ENCODE measurements at places on chromosomes 3 and 15. TPM values are rescaled to one million over a fixed set of nuclear protein-coding genes. Genes with fewer than 3 reads are reported as not detected.
A peak's percentile ranks its signal among the peaks of the same experiment; 100 is the strongest.

DNA sequence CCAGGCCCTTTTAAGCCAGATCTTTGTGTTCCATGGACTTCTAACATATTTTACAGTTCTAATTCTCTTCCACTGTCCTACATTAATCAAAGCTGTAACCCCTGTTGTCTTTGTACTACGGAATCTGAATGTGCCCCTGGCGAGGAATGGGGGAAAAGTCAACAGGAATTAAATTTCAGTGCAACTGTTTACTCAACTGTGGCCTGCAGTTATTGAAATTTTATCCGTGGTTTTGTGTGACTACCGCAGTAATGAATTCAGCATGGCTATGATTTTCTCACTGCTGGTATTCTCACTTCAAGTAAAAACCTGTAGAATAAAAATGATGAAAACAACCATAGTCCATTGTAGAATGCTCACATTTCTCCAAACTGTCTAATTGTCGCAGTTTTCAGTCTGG is 388.0 kb downstream of the FOXP1 start:
- peak; percentile 91 for DNase-seq

The AGTR1 gene
- 5.1 TPM for total RNA-seq

DNA sequence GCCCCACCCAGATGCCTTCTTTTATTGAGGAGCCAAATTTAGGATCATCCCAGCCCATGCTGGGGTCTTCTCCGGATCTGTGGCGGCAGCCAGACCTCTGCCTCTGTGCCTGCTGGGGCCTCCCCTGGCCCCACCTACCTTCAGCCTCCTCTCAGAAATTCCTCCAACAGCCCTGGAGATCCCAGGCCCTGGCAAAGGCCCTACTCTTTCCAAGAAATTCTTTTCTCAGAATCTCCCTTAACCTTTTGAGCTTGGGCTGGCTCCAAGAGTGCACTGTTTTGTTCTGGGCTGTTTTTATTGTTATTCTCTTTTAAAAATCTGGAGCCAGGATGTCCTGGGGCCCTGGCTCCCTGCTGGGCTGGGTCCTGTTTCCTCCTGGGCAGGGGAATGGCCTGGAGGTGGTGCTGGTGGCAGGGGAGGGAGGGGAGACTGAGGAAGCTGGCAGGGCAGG is 57.8 kb downstream of the GRIP2 start:
- DNase-seq, result no peak

GRCh38 chr3:46692566-46692990 is 901 bp downstream of the ALS2CL start:
- no peak for DNase-seq

DNA sequence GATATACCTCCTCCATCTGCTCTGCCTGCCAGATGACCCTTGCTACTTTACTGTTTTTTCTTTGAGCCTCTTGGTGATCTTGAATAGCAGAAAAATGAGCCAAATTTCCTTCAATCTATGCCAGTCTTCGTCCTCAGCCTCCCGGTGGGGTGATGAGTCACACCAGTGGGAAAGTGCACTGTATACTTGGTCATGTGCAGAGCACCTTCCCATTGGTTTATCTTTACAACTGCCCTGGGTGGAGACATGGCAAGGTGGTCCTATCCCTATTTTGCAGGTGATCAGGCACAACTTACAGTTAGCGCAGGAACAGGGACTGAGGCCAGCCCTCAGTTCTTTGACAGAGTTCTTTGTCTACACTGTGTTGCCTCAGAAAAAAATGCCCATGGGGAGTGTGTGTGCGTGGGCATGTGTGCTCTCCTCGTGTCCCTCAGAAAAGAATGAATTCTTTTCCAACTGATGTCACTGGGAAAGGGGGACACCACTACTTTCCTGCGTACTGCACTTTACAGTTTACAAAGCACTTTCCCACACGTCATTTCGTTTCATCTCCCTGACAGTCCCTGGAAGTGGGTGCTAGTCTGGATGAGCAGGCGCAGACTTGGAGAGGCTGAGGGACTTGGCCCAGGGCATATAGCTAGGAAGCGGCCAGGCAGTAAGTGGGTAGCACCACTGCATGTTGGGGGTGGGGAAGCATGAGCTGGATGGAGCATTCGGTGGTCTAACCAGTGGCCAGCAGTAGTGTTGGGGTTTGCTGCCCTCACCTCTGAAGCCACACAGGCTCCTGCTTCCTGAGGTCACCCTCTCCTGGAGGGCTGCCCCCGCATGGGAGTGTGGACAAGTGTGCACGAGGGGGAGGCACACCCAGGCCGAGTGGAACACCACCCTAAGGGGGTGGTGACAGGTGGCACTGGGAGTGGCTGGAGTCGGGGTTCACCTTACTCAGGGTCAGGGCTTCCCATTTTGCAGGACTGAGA is 24.1 kb downstream of the SMAD3 start:
- peak; percentile 61 for DNase-seq

DNA sequence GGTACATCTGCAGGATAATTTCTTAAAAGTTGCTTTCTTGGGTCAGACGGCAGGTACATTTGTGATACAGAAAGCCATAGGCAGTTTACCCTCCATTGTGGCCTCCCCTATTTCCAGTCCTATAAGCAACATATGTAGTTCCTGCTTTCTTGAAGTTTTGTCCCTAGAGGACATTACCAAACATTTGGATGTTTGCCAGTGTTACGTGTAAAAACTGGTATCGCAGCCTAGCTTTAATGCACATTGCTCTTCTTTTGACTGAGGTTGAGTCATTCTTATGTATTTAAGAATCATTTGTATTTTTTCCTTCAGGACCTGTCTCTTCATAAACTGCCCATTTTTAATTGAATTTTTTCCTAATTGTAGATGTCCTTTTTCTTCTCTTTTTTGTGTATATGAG is 114.3 kb downstream of the DIPK2A start:
- DNase-seq, result peak; percentile 71

The PRR20G gene
- not detected for total RNA-seq

The SNRPA1 gene
- 25.1 TPM for total RNA-seq

The CLSTN2 gene
- 0.13 TPM for total RNA-seq

The HTR3E gene
- total RNA-seq, result not detected

DNA sequence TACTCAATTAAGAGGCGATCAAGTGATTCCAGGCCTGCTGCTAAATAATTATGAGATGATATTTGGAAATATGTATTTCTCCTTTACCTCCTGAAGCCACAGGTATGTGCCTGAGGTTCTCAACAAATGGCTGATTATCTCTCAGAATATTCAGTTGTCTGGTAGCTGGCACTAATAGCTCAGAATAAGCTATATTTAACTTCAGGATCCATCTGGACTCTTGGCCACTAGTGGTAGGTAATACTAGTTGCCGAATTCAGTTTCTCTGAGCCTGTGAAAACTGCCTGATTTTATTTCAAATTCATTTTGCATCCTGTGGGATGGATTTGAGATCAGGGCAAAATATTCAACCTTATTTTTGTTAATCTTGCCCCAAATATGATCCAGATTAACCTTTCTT is 499.0 kb downstream of the DIPK2A start:
- DNase-seq, result no peak

- no peak for DNase-seq
Observed at GRCh38 chr15:94231723-94232468, 535 bp downstream of the MCTP2 start.

- DNase-seq, result peak; percentile 70
Observed at GRCh38 chr3:106814231-106814630, 563.0 kb upstream of the CCDC54 start.

DNA sequence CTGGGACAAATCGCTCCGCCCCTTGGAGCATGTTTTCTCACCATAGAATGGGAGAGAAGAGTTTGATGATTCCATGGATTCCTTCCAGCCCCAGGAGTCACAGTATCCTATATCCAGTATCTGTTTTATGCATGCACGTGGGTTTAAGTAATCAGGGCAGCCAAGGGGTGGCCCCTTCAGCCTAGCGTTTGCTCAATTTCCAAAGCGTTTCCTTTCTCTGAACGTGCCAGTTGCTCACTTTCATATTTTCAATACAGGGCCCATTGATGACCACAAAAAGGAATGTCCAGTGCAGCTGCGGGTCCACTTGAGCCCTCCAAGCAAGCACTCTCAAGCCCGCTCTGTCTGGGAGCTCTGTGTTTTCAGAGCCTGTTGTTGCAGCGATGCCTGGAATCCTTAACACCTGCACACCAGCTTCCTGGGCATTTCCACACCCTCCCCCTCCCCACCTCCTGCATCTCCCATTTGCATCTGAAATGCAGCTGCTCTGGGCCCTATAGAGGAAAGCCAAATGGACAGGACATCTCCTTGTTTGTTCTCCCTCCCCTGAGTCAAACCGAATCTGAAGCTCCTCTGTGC is 164.3 kb upstream of the LPP start:
- DNase-seq, result no peak

GRCh38 chr15:77493324-77493907 is 72.7 kb downstream of the HMG20A start:
- peak; percentile 45 for DNase-seq

The CADM2 gene
- total RNA-seq, result not detected

GRCh38 chr3:16357186-16358121 is 92.4 kb downstream of the OXNAD1 start:
- DNase-seq, result no peak

- peak; percentile 68 for DNase-seq
Observed at GRCh38 chr3:64244011-64244942, 19.0 kb upstream of the PRICKLE2 start.

The MUC20 gene
- not detected for total RNA-seq

DNA sequence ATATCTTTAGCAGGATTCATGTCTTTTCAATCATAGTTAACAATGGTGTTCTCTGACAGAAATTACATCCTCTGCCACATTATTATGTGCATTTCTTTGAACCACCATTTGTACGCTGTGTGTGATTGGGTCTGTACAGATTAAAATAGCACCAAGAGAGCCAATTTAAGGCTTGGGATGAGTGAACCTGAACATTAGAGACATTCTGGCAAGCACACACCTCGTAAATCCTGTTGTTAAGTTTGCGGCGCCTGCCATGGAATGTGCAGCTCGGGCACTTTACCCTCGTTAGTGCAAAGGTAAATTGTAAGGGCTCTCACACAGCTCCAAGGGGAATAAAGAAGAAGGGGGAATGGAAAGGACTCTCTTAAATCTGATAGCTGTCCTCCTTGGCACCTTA is 482.4 kb upstream of the DPPA4 start:
- no peak for DNase-seq

The IMPG2 gene
- total RNA-seq, result 0.23 TPM

DNA sequence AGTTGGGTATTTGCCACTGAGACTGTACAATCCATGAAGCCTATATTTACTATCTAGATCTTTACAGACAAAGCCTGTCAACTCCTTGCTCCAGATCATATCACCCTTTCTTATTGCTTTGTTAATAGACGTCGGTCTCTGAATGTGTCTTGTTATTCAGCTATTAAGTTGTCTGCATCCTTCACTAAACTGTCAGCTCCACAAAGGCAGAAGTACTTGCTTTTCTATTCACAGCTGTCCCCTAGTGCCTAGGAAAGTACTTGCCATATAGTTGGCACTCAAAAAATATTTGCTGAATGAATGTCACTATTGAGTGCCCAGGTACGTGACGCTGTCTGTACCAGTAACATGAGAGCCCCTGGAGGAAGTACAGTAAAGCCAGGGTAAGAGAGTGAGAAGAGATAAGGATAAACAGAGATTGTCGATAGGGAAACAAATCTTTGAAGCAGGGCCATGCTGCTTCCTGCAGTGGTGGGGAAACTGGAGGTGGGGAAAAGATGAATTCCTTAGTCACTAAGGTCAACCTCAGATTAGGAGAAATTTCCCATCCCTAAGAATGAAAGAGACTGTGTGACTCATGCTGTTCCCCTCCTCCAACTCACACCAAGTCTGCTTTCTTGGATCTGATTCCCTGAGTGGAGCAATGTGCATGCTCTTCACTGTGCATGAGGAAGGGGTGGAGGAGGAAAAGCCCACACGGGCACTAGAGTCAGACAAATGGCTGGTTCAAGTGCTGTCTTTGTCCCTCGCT is 36.3 kb downstream of the PRICKLE2 start:
- DNase-seq, result peak; percentile 94

DNA sequence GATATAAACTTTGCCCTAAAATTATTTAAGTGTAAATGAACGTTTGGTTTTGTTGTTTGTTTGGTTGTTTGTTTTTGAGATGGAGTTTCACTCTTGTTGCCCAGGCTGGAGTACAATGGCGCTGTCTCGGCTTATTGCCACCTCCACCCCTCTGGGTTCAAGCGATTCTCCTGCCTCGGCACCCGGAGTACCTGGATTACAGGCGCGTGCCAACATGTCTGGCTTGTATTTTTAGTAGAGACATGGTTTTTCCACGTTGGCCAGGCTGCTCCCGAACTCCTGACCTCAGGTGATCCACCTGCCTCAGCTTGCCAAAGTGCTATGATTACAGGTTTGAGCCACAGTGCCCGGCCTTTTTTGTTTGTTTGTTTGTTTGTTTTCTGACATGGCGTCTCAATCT is 87.9 kb upstream of the CHD2 start:
- DNase-seq, result no peak

- no peak for DNase-seq
Observed at GRCh38 chr3:61631108-61631769, 69.9 kb downstream of the PTPRG start.

The SNX22 gene
- total RNA-seq, result not detected

DNA sequence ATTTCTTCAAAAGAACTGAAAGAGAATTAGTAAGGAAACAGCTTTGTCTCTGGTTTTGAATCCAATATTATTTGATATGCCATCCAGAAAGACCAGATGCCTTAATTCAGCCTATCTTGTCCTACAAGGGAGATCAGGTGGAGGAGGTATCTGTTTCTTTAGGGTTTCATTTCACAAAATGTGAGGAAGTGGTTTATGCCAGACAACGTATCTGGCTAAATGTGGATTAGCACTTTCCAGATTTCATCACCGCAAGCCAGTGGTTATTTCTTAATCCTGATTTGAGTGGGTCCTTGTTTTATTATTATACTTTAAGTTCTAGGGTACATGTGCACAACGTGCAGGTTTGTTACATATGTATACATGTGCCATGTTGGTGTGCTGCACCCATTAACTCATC is 271.1 kb downstream of the EBLN2 start:
- no peak for DNase-seq

The COLQ gene
- 0.40 TPM for total RNA-seq

GRCh38 chr15:33746203-33746602 is 222.1 kb upstream of the CHRM5 start:
- no peak for DNase-seq

GRCh38 chr15:68285259-68285980 is 7.9 kb downstream of the FEM1B start:
- no peak for DNase-seq

DNA sequence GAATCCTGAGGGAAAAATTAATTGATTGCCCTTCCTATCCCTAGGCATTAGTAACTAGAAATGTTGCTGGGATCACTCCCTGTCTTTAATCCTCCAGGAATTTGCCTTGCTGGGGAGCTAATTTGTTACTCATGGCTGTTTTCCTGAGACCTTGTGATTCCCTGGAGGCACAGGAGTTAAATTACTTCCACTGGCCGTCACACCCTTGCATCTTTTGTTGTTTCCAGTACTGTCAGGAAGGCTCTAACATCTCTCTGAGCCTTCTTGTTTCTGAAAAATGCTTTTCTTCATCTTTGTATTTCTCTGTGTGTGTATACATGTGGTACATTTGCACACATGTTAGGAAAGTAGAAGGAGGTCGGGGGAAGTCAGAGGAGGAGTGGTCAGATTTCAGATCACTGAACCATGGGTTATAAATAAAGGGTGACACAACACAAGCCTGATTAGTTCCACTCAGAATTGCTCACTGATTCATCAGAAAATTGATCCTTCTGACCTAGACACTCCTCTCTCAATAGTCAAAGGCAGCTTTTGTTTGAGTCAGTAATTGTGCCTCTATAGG is 23.5 kb upstream of the LRRFIP2 start:
- DNase-seq, result peak; percentile 92

The PRRT3 gene
- total RNA-seq, result 2.5 TPM

- no peak for DNase-seq
Observed at GRCh38 chr3:95883801-95884200, 930.6 kb upstream of the EPHA6 start.

- DNase-seq, result no peak
Observed at GRCh38 chr15:56194035-56194434, 49.6 kb downstream of the RFX7 start.

Data from LHCN-M2 (cell line).